ENCODE measurements at places on chromosomes 4 and X.

- no peak for DNase-seq
Measured at GRCh38 chr4:16694173-16694883, 204.1 kb downstream of the LDB2 start.

GRCh38 chr4:184284336-184284690 lies 66.6 kb upstream of the ENPP6 start:
- DNase-seq: no peak

- DNase-seq: no peak
Measured at GRCh38 chrX:13658602-13659001, 5.7 kb downstream of the TCEANC start.

DNA sequence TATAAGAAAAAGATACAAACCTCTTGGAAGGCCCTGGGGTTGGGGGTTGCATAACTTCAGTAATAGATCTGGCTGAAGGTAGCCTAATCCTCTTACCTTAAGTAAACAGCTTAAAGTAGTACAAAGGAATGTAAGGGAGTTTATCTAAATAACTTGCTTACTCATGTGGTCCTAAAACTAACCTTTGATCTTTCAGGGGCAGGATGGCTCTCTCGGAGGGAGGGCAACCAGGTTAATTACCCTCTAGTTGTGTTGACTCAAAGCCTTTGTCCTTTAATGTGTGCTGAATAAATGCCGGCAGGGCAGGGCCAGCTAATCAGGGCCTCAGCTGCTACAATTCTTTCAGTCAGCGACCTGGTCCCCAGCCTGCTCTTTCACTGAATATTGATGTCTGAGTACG lies 822.0 kb upstream of the SLIT2 start:
- DNase-seq: no peak

DNA sequence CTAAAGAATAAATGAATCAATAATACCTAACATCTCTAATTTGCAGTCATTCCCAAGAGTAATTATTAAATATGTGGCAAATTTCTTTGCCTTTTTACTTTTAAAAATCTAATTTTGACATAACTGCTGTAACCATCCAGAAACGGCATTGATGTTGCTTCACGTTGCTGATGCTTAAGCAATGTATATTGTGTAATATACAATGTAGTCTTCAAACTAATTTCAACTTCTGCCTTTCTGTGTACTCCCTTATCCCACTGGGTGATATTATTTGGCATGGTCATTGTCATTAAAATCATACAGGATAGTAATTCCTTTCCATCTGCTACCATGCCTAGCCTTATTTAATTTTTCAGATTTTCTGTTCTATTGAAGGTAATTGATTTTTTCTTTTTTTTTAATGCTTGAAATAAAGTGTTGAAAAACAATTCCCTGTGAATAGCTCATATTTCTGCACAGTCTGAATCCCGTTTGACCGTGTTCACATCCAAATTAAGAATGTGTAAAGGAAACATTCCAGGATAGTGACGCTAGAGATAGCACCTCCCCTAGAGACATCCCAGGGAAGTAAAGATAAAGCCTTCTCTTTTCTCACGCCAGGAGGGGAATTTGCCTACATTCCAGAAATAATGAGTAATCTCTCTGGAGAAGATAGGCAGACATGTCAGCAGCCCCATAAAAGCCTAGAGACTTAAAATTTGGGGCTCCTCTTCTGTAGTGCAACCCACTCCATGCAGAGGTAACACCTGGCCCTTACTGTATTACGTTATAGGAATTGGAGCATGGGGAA lies 8.6 kb downstream of the FAM200B start:
- DNase-seq: no peak

- DNase-seq: no peak
Measured at GRCh38 chrX:8743126-8743732, 11.3 kb upstream of the ANOS1 start.

- DNase-seq: peak; percentile 17
Measured at GRCh38 chr4:114694770-114695169, 96.2 kb downstream of the UGT8 start.

- DNase-seq: no peak
Measured at GRCh38 chrX:125093852-125094251, 225.8 kb upstream of the TEX13C start.

DNA sequence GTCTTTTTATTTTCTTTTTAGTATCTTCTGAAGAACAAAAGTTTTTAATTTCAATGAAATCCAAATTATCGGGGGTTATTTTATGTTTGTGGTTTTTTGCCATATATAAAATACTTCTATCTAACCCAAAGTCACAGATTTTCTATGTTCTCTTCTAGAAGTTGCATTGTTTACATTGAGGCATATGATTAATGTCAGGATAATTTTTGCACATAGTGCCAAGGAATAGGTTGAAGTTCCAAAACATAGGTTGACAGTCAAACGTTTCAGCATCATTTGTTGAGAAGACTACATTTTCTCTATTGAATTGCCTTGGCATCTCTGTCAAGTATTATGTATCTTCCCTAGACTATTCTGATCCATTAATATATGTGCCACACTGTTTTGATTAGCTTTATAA lies 64.5 kb downstream of the ANKRD17 start:
- DNase-seq: no peak

DNA sequence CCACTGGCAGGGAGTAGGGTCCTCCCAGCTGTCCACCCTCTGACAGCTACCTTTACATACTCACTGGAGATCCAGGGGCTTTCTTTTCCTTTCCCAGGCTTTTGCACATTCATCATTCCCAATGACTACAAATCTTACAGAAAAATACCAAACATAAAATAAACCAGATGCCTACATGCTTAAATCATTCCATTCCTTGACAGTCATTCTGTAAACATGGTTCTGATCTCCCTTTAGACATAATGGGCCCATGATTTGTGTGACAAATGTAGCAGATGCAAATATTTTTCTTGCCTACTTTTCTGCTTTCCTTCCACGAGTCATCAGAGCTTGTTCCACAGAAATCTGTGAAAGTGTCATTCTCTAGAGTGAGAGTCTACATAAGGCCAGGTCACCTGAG lies 207.0 kb downstream of the IDS start:
- DNase-seq: no peak

DNA sequence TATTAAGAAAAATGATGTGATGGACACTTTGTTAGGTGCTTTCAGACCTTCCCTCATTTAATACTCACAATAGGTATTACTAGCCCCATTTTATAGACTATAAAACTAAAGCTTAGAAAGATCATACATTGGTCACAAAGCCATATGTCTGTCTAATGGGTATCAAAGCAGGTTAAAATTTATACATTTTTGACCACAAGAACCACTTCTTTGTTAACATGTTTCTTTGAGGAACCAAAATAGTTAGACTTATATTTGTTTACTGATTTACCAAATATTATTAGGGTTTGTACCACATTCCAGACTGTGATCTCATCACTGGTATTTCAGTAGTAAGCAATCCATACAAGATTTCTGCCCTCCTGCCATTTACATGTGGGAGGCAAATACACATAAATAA lies 363.3 kb downstream of the NAF1 start:
- no peak for DNase-seq

- no peak for DNase-seq
Measured at GRCh38 chrX:115592997-115593734, 32.2 kb downstream of the PLS3 start.

DNA sequence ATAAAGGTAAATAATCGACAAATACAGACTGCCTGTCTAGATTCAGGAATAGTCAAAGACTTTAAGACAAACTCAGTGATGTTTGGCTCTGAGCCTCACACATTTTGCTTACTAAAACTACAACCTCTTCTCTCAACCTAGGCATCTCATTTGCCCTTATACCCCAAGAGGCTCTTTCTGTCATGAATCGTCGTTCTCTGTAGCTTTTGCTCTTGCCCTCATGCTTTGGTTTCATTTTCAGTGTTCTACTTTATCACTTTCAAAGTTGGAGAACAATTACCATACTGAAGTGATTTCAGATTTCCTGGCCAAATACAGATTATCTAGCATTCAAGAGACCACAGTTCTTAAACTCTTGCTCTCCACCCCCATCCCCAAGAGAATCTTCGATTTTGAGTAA lies 114.1 kb upstream of the RAP2C start:
- DNase-seq: no peak

DNA sequence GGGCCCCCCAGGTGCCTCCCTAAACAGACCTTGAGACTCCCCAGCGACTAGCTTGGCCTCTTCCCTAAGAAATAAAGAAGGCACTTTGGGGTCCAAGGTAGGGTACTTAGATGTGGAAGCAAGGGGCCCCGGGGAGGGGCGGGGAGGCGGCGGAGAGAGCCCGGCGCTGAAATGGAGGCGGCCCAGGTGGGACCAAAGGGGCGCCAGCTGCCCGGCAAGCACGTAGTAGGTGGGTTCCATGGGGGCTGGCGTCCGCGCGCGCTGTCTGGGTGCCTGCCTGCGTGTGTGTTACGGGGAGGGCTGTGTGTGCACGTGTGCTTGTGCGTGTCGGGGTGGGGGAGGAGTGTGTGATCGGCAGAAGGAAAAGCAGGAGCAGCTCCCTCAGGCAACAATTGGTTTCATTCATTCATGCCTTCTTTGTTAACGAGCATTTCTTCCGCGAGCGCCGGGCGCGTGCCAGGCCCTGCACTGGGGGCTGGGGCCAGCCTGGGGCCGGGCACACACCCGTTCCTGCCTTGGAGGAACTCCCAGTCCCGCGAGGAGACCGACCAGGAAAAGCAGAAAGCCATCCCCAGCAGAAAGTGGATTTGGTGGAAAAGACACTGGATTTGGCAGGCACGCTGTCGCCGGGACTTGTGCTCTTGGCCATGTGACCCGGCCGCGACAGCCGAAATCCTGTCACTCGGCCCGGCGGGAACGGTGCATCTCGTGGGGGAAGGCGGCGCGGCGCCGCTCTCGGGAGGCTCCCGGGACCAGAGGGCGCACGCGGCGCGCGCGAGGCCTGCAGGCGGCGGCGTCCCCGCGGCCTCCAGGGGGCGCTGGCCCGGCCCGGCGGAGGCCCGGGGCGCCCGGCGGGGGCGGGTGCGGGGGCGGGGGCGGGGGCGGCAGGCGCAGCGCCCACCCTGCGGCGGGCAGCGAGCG lies 3.3 kb upstream of the DUSP9 start:
- DNase-seq: no peak

- DNase-seq: no peak
Measured at GRCh38 chr4:125789023-125789422, 474.3 kb downstream of the FAT4 start.

DNA sequence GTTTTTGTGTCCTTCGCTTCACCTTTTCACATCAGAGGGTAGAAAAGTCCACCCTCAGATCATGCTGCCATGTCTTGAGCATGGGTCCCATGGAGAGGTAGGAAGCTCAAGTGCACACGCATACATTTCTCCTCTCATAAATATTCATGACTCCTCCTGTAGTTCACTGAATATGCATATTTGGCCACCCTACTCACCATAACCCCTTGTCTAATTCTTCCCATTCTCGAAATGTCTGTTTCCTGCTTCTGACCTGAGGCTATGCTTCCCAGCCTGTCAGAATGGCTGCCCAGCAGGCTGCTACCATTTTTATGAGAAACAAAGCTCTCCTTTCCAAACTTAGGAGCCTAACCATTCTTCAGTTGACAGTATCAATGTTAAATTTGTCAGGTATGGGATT lies 86.5 kb downstream of the ADRA2C start:
- DNase-seq: no peak

DNA sequence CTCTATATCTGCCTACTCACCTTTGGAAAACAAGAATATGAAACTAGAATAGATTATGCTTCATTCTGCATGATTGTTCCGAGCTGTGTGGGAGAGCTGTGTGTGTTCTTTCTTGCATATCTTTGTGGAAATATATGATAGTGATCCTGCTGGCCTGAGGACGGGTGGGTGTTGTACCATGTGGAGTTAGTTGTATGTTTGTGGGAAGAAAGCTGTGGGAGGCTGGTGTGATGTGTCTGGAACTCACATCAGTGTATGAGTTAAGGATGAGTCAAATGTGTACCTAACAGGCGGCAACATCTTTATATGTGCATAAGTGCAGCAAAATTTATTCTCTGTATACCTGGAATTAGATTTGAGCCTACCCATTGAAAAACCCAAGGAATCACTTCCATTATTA lies 208.1 kb upstream of the ADGRL3 start:
- no peak for DNase-seq

- peak; percentile 25 for DNase-seq
Measured at GRCh38 chr4:57426779-57427395, 316.7 kb upstream of the IGFBP7 start.

GRCh38 chr4:3868211-3869173 lies 102.3 kb downstream of the ADRA2C start:
- no peak for DNase-seq

DNA sequence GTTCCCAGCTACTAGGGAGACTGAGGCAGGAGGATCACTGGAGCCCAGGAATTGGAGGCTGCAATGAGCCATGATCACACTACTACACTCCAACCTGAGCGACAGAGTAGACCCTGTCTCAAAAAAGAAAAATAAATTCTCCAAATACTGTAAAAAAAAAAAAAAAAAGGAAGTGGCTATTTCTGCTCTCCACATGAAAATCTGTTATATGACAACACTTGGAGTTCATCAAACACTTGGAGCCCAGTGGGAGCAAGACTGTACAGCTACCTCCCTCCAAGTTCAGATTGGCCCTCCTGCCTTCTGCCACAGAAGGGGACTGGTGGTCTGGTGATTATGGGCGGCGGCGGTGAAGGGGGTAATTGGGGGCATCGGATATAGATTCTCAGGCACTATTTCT lies 9.0 kb upstream of the CLDN34 start:
- DNase-seq: no peak

DNA sequence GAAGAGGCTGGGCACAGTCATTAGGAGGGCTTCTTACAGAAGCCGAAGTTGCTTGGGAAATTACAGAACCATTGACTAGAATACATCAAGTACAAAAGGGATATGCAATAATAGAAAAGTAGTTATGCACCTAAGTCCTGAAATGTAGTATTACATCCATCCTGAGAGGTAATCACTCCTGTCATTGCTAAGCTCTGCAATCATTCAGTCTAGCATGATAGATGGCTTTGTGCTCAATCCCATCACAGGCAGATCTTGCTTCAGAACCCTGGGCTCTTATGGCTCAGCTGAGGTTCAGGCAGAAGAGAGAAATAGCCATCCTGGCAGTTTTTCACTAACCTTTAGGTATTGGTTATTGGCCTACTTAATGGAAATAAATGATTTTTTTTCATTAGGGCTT lies 231.7 kb upstream of the AFF2 start:
- DNase-seq: no peak

GRCh38 chrX:32448320-32448719 lies 763.0 kb downstream of the DMD start:
- no peak for DNase-seq

GRCh38 chrX:120751683-120752082 lies 121.8 kb upstream of the C1GALT1C1 start:
- DNase-seq: no peak

DNA sequence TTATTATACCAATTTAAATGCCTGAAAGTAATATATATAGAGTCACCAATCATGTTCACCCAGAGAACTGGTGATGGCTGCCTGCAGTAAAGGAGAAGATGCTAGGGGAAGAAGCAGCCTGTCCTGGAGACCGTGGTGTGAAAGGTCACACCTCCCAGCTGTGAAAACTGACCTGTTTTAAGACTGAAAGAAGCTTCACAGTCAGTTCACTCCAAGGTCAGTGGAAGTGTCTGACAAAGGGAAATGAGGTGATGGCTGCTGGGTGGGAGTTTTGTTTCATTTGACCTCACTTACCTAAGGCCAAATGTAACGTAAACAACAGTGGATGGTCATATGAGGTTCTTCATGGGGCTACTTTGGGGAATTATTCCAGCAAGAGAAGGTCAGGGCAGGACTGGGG lies 352.1 kb upstream of the GATB start:
- no peak for DNase-seq

Measured in NCI-H1417 treated with DMSO at 0.1 percent for 48 hours (cell line).